ENCODE measurements at places on chromosomes 11 and 22.

DNA sequence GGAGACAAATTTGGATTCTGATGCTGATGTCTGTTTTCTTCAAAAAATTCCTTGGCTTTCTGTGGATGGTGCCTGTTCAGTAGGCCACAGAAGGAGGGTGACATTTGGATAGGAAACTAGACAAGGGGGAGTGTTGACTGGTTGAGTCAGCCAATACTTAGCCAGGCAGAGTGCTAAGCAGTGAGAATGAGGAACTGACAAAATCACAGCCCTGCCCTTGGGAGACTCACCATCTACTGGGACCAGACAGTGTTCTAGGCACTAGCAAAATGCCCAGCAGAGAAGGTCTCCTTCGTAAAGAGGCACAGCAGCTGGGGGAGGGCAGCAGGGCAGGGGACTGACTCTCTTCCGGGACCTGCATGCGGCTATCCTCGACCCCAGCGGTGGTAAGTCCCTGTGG, 190.2 kb downstream of the DSCAML1 start:
- DNase-seq: no peak

- no peak for DNase-seq
These were observed 784 bp downstream of the SULT4A1 start for GRCh38 chr22:43861529-43861928.

GRCh38 chr22:41140365-41140957, 48.1 kb downstream of the EP300 start:
- no peak for DNase-seq

GRCh38 chr22:46472722-46473016, 64.8 kb downstream of the CELSR1 start:
- DNase-seq: no peak

DNA sequence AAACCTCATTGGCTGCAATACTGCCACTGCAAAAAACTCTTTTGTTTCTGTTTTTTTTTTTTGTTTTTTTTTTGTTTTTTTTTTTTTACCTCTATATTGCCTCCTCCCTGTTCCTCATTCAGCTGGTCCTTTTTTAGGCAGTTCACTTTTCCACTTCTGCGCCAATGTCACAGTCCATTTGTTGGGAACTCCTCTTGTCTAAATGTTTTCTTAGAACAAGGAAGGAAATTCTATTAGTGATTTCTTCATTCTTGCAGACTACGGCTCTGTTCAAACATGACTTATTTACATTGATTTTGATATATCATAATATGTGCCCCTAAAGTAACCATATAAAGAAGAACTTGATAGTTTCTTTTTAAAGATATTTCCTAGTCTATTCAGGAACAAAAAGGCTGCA, 2.9 kb downstream of the FAM118B start:
- no peak for DNase-seq
